Prostate gland (tissue), 2 donors: ENCODE measurements at places on chromosomes 4 and X. TPM values are rescaled to one million over a fixed set of nuclear protein-coding genes. Genes with fewer than 3 reads are reported as not detected.
A peak's percentile ranks its signal among the peaks of the same experiment; 100 is the strongest.

Gene SPIN4
- total RNA-seq: 3.5 TPM

Gene CWH43
- total RNA-seq: 14.8 TPM

Gene ZDHHC9
- total RNA-seq: 13.8 TPM

Gene TCEAL9
- total RNA-seq: 49.8 TPM

Gene S100P
- 21.9 TPM for total RNA-seq

Gene SHISA3
- not detected for total RNA-seq

Gene FAM241A
- total RNA-seq: 3.6 TPM

Gene ZNF595
- total RNA-seq: 83.6 TPM

Gene PDE5A
- total RNA-seq: 46.0 TPM

Gene H2BW1
- not detected for total RNA-seq

DNA sequence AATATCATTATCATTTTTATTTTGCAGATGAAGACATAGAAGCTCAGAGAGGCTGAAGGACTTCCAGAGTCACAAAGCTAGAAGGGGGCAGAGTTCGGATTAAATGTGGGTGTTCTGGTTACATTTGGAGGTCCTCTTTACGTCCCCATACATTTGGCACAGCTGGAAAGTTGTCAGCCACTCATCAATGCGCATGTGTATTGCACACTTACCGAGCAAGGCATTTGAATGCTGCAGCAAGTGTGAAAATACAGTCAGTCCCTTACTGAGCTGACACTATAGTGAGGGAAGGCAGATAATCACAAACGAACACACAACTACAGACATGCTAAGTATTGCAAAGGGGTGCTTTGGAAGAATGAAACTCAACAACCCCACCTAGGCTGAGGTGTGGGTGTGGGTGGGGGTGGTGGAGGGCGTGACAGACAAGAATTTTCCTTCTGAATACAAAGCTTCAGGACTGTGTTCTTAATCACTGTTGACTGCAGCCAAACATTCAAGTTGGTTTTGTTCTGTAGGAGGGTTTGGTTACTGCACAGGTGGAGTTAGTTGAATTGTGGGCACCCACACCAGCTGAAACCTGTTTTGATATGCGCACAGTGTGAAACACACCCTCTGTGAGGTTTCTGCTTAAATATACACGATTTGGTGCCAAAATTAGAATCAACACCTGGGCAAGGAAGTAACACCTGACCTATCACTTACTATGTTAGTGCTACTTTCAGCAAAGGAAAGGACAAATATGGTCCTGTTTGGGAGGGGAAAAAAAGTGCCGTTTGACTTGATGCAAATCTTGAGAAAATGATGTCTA is 72.4 kb downstream of the COQ2 start:
- DNase-seq: no peak

- no peak for DNase-seq
These were observed 240.5 kb upstream of the POF1B start for GRCh38 chrX:85619962-85620361.

DNA sequence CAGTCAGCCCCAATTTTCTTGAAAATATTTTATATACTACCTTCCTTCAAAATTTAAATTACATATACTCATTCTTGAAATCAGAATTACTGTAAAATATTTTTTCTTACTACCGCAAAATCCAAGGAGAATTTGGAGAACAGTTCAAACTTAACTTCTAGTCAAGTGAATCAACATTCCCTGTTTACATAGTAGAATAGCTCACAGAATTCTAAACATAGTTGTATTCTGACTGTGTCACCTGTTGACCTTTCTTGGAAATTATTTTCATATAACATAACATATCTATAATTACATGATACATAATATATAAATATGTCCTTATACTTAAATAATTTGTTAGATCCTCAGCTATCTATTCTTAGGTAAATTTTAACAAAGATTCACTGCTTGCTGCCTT is 31.0 kb upstream of the FGF5 start:
- no peak for DNase-seq

DNA sequence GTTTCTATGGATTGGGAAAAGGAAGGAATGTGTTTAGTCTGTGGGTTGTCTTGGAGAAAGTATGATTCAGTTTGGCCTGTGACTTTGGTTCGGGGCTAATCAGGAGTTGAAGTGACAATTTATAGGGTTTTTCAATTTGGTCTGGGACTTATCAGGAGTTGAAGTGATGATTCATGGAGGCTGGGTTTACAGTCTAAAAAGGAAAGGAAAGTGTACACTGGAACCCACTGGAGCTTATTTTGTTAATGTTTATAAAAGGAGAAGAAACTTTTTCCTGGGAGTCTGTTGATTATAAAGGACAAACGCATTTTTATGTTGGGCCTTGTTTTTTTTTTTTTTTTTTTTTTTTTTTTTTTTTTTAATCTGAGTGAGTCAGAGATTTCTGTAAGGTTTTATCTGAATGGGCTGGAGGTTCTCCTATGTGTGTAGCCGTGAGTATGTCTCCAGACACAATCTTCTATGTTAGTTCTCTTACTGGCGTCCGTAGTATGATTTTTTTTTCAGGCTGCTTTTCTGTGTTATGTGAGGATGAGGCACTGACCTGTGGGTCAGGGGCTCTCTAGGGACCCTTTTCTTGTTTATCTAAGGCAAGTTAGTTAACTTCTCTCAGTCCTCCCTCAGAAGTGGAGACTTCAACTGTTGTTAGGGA is 33.0 kb upstream of the RAB9B start:
- DNase-seq: no peak

- no peak for DNase-seq
These were observed 544.3 kb upstream of the CNKSR2 start for GRCh38 chrX:20829665-20830491.

DNA sequence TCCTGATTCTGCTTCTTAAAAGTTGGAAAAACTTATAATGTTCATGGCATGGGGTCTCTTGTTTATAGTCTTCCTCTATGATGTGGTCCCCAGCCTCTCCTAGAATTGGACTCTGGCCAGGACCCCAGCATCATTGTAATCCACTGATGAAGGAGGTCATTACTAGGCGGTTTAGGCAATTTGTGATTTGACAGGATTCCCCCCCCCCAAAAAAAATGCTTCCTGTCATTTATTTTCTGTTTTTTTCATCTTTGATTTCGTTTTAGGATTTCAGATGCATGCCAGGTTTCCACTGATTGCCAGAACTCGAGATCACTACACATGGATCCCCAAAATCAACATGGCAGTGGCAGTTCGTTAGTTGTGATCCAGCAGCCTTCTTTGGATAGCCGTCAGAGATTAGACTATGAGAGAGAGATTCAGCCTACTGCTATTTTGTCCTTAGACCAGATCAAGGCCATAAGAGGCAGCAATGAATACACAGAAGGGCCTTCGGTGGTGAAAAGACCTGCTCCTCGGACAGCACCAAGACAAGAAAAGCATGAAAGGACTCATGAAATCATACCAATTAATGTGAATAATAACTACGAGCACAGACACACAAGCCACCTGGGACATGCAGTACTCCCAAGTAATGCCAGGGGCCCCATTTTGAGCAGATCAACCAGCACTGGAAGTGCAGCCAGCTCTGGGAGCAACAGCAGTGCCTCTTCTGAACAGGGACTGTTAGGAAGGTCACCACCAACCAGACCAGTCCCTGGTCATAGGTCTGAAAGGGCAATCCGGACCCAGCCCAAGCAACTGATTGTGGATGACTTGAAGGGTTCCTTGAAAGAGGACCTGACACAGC is 4.9 kb downstream of the SPRY1 start:
- no peak for DNase-seq

GRCh38 chrX:153667956-153668396 is 5.6 kb downstream of the PNCK start:
- peak; percentile 79 for DNase-seq

- no peak for DNase-seq
These were observed 62.0 kb downstream of the APOOL start for GRCh38 chrX:85065512-85066198.

- DNase-seq: no peak
These were observed 125.9 kb downstream of the CHRNA9 start for GRCh38 chr4:40461062-40461461.

- DNase-seq: no peak
These were observed 159.7 kb downstream of the NSUN7 start for GRCh38 chr4:40909363-40909876.

DNA sequence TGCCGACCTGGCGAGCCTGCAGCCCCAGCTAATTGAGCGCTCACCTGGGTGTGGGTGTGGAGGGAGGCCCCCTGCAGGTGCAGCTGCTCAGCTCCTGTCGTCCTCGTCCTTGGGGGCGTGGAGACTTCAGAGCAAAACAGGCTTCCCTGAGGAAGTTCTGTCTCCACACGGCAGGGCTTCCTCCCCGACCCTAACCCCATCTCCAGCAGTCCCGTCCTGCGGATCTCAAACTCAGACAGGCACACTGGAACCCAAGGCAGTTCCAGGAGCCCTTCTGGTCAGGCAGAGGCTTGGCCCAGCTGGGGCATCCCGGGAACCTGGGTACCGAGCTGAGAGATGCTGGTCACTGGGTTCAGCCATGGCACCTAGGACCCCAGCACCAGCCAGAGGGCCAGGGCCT is 24.4 kb downstream of the TACC3 start:
- no peak for DNase-seq

- DNase-seq: no peak
These were observed 82.7 kb downstream of the MXRA5 start for GRCh38 chrX:3263681-3264126.

DNA sequence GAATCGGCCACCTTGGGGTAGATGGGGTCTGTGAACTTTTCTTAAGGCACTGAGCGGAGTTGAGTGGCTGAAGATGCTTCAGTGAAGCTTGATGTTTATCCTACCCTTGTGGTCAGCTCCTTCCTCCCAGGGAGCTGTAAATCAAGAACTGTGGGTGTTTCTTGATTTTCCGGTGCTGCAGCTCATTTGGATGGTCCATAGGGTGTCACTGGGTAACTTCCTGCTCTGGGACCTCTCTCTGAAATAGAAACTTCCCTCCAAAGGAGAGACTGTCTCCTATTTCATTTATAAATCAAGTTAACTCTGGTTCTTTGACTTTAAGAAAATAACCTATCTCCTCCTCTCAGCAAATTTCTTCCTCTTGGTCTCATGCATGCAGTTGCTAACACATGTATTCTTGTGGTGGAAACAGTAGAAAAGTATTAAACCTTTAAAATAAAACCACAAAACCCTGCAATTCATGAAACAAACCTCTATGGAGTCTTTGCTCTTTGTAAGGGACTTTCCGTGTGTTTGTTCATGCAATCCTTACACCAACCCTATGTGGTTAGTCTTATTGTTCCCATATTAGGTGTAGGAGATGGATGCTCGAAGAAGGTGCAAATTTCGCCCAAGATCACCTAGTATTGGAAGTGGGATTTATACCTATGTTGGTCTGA is 110.3 kb downstream of the SHROOM3 start:
- DNase-seq: no peak

- DNase-seq: no peak
These were observed 92.1 kb downstream of the SLC9A7 start for GRCh38 chrX:46666831-46667230.

- DNase-seq: no peak
These were observed 51.9 kb downstream of the ATP10D start for GRCh38 chr4:47536966-47537365.

DNA sequence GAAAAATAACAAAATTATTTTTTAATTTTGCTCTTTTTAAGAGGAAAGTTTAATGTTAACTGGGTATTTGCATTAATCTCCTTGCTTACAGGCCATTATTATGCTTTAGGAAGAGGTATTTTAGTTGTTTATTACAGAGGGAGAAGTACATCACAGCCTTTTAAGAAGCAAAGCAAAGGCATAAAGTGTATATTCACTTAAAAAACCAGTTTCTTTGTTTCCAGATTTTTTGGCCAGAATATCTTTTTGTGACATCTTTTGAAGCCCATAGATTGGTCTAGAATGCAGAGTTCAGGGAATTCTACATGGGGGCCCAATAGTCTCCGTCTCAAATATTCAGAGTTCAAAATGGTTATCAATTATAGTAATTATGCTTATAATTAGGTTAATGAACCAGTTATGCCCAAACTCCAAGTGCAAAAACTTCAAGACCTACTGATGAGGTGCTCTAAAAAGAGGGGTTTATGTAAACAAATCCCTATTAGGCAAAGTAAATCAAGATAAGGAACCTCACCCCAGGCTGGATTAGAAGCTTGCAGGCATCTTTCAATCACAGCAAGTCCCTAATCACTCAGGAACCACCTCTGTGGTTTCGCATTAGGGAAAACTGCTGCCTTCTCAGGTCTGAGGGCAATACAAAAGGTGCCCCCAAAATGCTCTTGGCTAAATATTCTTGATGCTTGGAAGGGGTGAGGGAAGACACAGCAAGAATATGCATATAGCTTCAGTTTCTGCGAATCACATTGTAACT is 1.4 kb downstream of the CXXC4 start:
- DNase-seq: no peak

DNA sequence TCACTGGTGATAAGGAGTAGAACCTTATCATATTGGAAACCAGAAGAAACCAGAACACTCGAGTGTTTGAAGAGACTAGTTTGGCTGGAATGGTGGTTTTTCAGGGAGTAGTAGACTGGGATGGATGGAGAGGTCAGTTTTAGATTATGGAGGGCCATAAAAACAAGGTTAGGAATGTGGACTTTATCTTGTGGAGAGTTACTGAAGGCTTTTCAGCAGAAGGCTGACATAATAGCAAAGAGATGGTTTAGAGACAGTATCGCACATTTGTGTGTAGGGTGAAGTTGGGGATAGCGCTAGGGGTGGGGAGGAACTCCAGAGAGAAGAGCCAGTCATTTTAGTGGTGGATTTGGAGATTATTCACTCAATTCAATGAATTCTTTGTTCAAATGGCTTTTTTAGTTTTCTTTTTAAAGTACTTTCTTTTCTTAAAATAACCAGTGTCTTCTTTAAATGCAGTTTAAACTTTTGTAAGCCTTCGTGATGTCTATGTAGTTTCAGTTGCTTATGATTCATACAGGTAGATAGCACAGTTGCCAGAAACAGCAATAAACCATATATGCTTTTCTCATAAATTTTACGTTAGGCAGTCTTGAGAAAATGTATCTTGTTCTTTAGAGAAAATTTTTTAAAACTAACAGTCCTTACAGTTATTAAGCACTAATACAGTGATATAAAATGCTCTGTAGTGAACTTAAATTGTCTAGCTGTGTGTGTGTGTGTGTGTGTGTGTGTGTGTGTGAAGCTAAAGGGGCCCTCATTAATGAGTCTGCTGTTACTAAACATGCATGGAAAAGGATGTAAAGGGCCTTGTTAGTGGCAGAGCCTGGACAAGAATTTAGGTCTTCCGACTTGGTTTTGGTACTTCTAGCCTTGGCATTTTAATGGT is 3.8 kb downstream of the ARHGAP10 start:
- DNase-seq: no peak

DNA sequence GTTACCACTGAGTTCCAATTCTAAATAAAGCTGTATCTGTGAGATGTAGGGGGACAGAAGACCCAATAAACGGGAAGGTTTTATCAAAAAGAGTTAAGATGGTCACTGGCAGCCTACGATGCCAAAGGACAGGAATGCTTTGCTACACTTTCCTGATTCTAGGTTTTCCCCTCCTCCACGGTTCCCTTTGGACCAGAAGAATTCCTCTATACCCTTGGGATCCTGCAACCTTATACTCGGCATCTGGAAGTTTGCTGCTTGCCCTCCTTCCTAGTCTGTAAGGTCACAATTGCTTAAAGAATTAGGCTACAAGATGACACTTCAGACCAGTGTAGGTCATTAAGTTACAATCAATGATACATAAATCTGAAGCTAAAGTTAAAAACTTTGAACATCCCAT is 64.3 kb downstream of the SCML2 start:
- DNase-seq: no peak

GRCh38 chr4:182507805-182508204 is 264.6 kb downstream of the TENM3 start:
- DNase-seq: no peak

GRCh38 chr4:25527034-25527433 is 128.6 kb upstream of the SLC34A2 start:
- DNase-seq: no peak

- no peak for DNase-seq
These were observed 24.7 kb upstream of the CXCL8 start for GRCh38 chr4:73715659-73716058.
